ENCODE measurements at places on chromosomes 3 and 15. TPM values are rescaled to one million over a fixed set of nuclear protein-coding genes. Genes with fewer than 3 reads are reported as not detected.
A peak's percentile ranks its signal among the peaks of the same experiment; 100 is the strongest.

- no peak for DNase-seq
These were observed 107.1 kb downstream of the STT3B start for GRCh38 chr3:31639828-31640227.

DNA sequence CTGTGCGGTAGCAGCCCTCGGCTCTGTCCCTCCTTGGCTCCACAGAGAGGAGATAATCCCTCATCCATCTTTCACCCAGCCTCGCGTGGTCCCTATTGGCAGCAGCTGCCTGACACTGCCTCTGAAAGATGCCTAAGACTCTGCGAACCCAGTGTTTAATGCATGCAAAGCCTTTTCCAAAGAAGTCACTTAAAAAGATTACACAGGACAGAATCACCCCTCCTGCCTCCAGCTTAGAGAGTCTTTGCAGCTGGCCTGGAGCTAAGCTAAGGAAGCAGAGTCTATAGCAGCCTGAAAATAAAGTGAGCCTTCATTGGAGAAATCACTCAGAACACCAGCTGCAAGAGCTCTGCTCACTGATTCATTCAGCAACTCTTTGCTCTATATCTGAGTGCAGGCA lies 247.2 kb downstream of the SHQ1 start:
- no peak for DNase-seq

- no peak for DNase-seq
These were observed 4.0 kb upstream of the WDR49 start for GRCh38 chr3:167657684-167658225.

- no peak for DNase-seq
These were observed 2.9 kb downstream of the DIPK2A start for GRCh38 chr3:143974271-143975238.

GRCh38 chr3:186487819-186488218 lies 56.4 kb downstream of the CRYGS start:
- DNase-seq, result no peak

DNA sequence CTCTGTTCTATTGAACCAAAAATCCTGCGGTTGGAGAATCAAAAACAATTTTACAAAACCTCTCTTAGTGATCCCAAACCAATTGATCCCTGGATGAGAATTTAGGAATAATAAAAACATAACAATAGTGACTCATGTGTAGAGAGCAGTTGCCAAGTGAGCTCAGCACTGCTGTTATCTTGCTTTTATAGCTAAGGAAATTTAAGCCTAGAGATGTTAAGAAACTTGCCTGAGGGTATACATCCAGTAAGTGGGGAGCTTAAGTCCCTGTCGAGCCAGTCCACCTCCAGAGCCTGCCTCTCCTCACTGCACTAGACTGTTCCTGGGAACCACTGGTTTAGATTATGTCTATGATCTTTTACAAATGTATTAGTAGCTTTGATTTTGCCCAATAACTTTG lies 358.4 kb upstream of the LMCD1 start:
- DNase-seq, result no peak

GRCh38 chr3:52931889-52932288 lies 34.5 kb upstream of the STIMATE start:
- DNase-seq, result no peak

DNA sequence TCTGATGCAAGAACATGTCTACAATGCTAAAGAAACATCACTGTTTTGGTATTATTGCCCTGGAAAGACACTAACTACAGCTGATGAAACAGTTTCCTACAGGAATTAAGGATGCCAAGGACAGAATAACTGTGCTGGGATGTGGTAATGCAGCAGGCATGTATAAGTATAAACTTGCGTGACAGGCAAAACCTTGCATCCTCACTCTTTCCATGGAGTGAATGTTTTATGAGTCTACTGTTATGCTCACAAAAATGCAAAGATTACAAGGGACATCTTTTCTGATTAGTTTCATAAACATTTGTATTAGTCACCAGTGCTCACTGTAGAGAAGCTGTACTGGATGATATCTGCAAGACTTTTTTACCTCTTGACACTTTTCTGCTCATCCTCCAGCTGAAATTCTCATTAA lies 143.6 kb downstream of the NAALADL2 start:
- peak; percentile 92 for DNase-seq

DNA sequence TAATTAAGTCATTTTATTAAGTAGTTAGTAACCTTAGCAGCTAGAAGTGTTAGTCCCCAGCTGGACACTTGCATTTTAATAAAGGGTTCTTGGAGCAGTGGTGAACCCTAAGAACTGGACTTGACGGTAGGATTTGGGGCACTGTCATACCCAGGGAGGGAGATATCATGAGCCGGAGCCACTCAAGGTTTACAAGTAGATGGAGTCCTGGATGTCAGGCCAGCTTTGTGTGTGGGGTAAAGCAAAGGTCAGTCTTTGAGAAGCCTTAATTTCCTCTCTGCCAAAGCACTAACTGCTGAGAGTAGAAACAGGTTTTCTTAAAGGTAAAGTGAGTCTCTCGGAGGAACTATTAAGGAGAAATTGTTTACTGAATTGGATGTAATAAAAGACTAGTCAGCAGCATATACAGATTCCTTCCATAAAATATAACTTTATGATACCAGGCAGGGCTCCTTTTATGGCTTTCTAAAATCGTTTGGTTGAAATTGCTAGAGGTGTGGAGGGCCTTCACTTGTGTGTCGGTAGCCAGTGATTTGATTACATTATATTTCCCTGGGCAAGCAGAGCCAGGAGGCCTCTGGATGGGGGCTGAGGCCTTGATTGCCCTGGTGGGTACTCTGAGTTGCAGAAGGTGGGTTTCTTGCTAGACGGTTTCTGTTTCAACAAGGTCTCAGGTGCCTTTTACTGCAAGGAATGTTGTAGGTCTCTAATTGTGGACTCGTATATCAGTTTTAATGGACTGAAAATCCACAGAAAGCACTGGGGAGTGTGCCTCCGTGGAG lies 23.1 kb downstream of the SQOR start:
- no peak for DNase-seq

DNA sequence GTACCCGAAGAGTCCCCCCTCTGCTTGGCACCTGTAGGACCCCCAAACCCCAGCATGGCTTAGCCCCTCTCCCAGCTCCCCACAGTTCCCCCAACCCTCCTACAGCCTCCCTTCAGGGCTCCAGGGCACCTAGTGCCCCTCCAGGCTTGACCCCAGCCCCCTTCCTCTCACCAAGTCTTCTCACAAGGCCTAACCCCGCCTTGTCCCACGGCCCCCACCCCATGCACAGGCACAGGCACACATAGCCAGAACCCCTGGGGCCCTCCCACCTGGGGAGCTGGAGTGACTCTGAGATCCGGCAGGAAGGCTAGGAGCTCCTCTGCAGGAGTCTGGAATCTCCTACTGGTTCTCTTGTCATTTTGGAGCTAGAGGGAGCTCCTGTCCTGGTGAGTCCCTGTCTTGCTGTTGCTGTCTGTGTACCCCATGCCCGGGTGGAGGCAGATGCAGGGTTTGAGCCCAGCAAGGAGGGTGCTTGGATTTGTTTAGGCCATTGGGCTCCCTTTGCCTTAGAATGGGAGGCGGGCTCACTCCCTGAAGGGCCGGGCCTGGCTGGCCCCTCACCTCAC lies 39.6 kb downstream of the KLF13 start:
- no peak for DNase-seq

- DNase-seq, result no peak
These were observed 595.5 kb upstream of the AGTR1 start for GRCh38 chr3:148102156-148102555.

GRCh38 chr15:65249641-65250040 lies 37.0 kb downstream of the PARP16 start:
- DNase-seq, result no peak

GRCh38 chr3:56785499-56785898 lies 16.2 kb downstream of the ARHGEF3 start:
- DNase-seq, result no peak

DNA sequence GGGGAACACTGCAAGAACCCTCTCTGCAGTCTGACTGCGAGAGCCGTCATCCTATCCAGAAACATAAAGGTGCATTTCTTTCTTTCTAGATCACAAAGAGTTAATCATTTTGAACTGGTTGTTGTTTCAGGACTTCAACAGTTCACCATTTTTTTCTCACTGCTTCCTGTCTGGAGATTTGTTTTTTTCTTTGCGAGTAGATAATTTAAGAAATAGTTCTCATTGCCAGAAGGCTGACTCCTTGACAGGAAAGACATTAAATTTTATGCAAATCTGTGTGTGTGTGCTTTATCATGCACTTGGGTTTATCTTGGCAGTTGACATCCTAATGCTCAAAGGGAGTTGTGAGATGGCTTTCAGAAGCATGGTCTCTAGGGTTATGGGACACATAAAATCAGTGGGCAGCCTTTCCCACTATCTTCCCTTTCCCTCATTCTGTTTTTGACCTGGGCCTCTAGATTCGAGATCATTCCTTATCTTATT lies 123.5 kb upstream of the TBL1XR1 start:
- no peak for DNase-seq

- no peak for DNase-seq
These were observed 561 bp downstream of the SIDT1 start for GRCh38 chr3:113532698-113533533.

- DNase-seq, result no peak
These were observed 23.1 kb downstream of the ISG20 start for GRCh38 chr15:88661761-88662556.

DNA sequence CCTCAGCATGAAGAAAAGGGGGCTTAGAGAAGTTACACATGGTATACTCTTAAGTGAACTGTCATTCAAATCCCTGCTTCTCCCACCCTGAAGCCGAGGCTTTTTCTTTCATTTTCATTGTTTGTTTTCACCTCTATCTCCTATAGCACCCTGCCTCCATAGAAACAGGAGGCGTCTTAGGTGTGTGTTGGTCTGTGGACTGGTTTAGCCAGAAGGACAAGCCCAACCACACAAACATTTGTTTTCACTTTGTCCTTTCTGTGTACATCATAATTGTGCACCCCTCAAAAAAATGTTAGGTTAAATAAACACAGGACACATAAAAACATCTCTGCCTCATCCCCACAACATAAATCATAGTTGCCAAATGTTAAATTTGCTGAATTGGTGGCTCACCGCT lies 73.3 kb upstream of the UBE2E2 start:
- peak; percentile 8 for DNase-seq

DNA sequence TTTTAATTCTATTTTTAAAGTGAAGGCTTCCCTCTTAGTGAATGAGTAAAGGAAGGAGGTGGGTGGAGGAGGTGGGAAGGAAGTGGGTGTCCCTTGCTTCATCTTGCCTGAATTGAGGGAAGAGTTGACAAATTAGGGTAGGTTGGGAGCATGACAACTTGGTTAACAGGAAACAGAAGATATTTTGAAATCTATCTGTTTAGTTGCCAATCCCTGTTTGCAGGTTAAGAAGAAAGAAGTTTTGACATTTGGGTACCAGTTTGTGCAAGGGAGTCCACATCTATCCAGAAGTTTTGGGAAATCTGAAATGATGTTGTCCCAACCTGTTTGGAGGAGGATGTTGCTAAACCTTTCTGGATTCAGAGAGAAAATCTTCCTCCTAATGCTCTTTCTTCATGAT lies 204.1 kb upstream of the SUCLG2 start:
- no peak for DNase-seq

PP2D1 gene
- total RNA-seq, result not detected

MAGEL2 gene
- total RNA-seq, result 0.27 TPM

DPP8 gene
- total RNA-seq, result 10.7 TPM

XIRP1 gene
- total RNA-seq, result not detected

ZBTB47 gene
- total RNA-seq, result 3.8 TPM

TMEM158 gene
- total RNA-seq, result 8.3 TPM

HAPLN3 gene
- 12.6 TPM for total RNA-seq

AGBL1 gene
- not detected for total RNA-seq

RPP14 gene
- 6.2 TPM for total RNA-seq

UPK1B gene
- total RNA-seq, result not detected
